Astrocyte (in vitro differentiated cells and primary cell): ENCODE measurements at places on chromosomes 2 and 18. TPM values are rescaled to one million over a fixed set of nuclear protein-coding genes. Genes with fewer than 3 reads are reported as not detected.

GRCh38 chr18:48342581-48342980, 66.6 kb downstream of the ZBTB7C start:
- no peak overlapping the region for H3K4me3 ChIP-seq
- no peak for DNase-seq
- H3K27me3 ChIP-seq: peaks cover 15% of the 10 kb centered on the region
- H3K36me3 ChIP-seq: no peaks in the 10 kb centered on the region

DNA sequence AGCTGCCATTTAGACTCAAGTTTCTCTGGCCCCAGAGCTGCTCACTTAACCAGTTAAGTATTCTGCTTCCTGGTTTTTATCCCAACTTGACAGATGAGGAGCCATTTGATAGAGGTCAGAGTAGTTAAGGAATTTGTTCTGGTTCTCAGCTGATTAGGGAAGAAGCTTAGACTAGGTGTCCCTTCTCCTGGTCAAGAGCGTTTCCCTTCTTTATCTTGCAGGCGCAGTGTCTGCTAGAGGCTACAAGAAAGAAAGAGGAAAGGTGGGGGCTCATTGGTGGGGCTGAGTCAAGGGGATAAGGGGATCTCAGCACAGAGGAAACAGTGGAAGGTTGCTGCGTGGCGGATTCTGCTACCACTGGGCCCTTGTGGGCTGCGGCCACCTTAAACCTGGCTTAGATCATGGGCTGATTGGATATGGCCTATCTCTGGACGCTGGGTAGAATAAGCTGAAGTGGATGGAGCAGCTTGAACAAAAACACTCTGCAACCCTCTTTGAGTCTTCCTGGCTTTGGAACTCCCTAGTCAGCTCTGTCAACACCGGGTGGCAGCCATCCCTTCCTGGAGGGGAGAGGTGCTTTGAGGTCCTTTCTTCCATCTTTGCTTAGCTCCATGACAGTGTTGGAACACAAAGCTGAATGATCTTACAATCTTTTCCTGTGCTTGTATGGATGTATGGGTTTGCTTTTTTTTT, 70.8 kb downstream of the QPCT start:
- no peak overlapping the region for H3K27ac ChIP-seq
- H3K36me3 ChIP-seq: no peaks in the 10 kb centered on the region
- DNase-seq: no peak
- H3K4me1 ChIP-seq: peaks cover 8% of the 10 kb centered on the region
- no peaks in the 10 kb centered on the region for H3K27me3 ChIP-seq

Gene ATP6V1C2
- 0.14 TPM in 1 of 2 replicates, not detected in the other for total RNA-seq

DNA sequence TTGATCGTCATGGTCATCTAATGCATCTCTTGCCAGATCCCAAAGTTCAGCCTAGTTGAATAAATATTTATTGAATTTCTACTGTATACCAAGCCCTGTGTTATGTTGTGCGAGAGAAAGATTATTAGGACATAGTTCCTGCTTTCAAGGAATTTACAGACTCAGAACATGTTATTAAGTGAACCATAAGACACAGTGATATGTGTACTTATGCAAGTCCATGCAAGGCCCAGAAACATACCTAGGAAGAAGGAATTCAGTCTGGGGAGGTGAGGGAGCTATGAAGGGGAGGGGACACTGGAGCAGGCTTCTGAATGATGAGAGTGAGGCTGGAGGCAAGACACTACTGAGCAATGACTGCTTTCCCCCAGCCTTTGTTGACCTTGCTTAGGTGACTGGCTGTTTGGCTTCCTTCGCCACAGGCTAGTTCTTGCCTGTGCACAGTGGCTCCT, 81.4 kb downstream of the ACAA2 start:
- no peak for DNase-seq
- no peak overlapping the region for H3K27ac ChIP-seq
- no peak overlapping the region for H3K4me3 ChIP-seq
- H3K4me1 ChIP-seq: peaks cover 20% of the 10 kb centered on the region
- H3K27me3 ChIP-seq: no peaks in the 10 kb centered on the region
